Thymus (tissue), 14 donors: ENCODE measurements at places on chromosomes 5 and 9. TPM values are rescaled to one million over a fixed set of nuclear protein-coding genes. Genes with fewer than 3 reads are reported as not detected.

SEC61B gene
- total RNA-seq: 197 TPM

DNA sequence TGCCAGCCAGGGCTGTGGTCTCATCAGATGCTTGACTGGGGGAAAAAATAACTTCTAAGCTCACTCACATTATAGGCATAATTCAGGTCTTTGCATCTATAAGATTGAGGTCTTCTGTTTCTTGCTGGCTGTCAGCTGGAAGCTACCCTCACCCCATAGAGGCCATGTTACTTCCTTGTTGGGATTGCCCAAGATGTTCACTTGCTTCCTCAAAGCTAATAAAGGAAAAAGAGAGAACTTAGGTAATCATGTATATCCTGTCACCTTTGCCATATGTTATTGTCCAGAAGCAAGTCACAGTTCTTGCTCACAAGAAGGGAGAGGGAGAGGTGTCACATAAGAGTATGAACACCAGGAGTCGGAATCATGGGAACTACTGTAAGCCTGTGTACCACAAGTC, 38.7 kb upstream of the ANKRD34B start:
- H3K27ac ChIP-seq: no peak overlapping the region
- no peaks in the 10 kb centered on the region for H3K4me1 ChIP-seq
- no peak for DNase-seq
- H3K36me3 ChIP-seq: no peaks in the 10 kb centered on the region

ORM2 gene
- total RNA-seq: 0.38 TPM

- H3K4me1 ChIP-seq: no peaks in the 10 kb centered on the region
- no peaks in the 10 kb centered on the region for H3K36me3 ChIP-seq
- no peak for DNase-seq
- H3K27me3 ChIP-seq: peaks cover 100% of the 10 kb centered on the region
Observed at GRCh38 chr9:77018058-77018968, 1.1 kb upstream of the FOXB2 start.

GRCh38 chr9:106146066-106146840, 451.9 kb downstream of the TMEM38B start:
- no peaks in the 10 kb centered on the region for H3K27me3 ChIP-seq
- H3K36me3 ChIP-seq: no peaks in the 10 kb centered on the region
- H3K27ac ChIP-seq: no peak overlapping the region
- no peak overlapping the region for H3K4me3 ChIP-seq
- H3K4me1 ChIP-seq: no peaks in the 10 kb centered on the region

DNA sequence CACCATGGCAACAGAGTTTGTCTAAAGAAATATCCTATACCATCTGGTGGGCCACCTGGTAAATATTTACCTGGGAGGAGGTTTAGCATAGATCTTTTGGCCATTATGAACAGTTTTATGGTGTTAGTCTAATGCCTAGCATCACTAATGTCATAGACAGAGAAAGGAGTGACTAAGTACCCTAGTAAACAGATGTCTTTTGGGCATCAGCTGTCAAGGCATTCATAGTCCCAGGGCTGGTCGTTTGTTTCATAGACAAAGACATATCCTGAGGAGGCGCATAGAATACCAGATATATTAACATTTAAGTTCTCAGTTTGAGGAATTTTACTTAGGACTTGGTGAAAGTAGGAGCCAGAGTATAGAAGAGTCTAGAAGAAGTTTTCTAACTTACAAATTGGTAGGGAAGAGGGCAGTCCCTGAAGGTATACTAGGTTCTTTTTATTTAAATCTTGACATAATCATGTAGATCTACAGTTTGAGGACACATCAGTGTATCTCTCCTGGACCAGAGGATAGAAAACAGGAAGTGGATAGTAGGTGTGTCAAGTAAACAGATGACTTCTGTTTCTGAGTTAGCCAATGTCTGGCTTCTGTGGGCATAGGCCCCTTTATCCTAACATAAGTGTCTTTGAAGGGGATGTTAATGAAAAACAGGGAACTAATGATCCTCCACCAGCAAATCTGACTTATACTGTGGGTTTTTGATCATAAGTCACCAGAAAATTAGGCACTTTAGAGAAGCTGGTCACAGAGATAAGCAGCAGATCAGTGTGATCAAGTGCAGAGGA, 105.0 kb upstream of the PRSS3 start:
- no peaks in the 10 kb centered on the region for H3K36me3 ChIP-seq
- no peak for DNase-seq
- no peak overlapping the region for H3K4me3 ChIP-seq
- H3K27me3 ChIP-seq: no peaks in the 10 kb centered on the region

DNA sequence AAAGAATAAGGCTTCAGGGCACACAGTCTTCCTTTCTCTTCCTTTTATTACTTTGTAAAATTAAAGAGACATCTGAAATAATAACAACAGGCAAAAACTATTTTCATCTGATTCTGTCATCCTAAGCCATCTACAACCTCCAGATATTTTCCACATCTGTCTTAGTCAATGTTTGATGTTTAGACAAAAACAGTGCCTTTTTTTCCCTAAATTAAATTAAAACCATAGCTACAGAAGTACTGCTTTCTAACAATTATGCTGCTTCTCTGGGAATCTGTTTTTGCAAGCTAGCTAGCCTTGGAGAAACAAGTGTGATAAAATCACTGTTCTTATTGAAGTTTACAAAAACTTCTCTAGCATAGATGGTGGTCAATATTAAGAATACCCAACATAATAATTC, 95.4 kb downstream of the KIAA0825 start:
- H3K4me3 ChIP-seq: no peak overlapping the region
- DNase-seq: no peak
- H3K4me1 ChIP-seq: no peaks in the 10 kb centered on the region

GRCh38 chr5:126736141-126736540, 40.8 kb upstream of the LMNB1 start:
- no peak overlapping the region for H3K27ac ChIP-seq
- no peaks in the 10 kb centered on the region for H3K4me1 ChIP-seq
